ENCODE measurements at places on chromosomes 16 and 17. TPM values are rescaled to one million over a fixed set of nuclear protein-coding genes. Genes with fewer than 3 reads are reported as not detected.
A peak's percentile ranks its signal among the peaks of the same experiment; 100 is the strongest.

GRCh38 chr16:56279132-56279531 is 87.8 kb downstream of the GNAO1 start:
- no peak overlapping the region for H3K27ac ChIP-seq
- peak overlapping the region; percentile 81 for H3K4me3 ChIP-seq
- no peaks in the 10 kb centered on the region for H3K36me3 ChIP-seq

- no peak overlapping the region for H3K27ac ChIP-seq
- no peaks in the 10 kb centered on the region for H3K4me1 ChIP-seq
- H3K4me3 ChIP-seq: no peak overlapping the region
- H3K27me3 ChIP-seq: no peaks in the 10 kb centered on the region
- DNase-seq: no peak
Observed at GRCh38 chr17:28849281-28849680, 5.5 kb upstream of the ERAL1 start.

GRCh38 chr17:66722341-66722740 is 112.6 kb upstream of the CACNG5 start:
- DNase-seq: no peak
- no peaks in the 10 kb centered on the region for H3K36me3 ChIP-seq
- peaks cover 9% of the 10 kb centered on the region for H3K4me1 ChIP-seq
- H3K27ac ChIP-seq: no peak overlapping the region
- H3K4me3 ChIP-seq: no peak overlapping the region

DNA sequence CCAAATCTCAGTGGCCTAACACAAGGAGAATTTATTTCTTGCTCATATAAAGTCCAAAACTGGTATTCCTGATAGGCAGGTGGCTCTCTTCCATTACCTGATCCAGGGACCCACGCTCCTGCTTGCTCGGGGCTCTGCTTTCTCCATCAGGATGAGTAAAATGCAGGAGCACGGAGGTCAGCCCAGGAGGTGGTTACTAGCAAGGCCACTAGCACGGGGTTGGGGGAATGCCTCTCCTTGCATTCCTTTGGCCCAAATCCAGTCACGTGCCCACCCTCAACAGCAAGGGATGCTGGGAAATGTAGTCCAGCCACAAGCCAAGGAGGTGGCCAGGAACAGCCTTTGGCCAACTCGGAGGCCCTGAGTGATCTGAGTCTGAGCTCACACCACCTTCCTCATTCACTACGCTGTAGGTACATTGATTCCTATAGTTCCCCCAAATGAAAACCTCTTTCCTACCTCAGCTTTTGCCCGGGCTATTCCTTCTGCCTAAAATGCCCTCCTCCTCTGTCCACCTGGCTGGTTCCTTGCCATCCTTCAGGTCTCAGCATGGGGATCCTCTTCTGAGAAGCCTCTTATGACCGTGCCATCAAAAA is 38.3 kb upstream of the HAPSTR1 start:
- no peak overlapping the region for H3K4me3 ChIP-seq
- H3K27me3 ChIP-seq: peaks cover 5% of the 10 kb centered on the region
- peaks cover 1% of the 10 kb centered on the region for H3K4me1 ChIP-seq
- H3K36me3 ChIP-seq: no peaks in the 10 kb centered on the region
- DNase-seq: no peak
- no peak overlapping the region for H3K27ac ChIP-seq

DNA sequence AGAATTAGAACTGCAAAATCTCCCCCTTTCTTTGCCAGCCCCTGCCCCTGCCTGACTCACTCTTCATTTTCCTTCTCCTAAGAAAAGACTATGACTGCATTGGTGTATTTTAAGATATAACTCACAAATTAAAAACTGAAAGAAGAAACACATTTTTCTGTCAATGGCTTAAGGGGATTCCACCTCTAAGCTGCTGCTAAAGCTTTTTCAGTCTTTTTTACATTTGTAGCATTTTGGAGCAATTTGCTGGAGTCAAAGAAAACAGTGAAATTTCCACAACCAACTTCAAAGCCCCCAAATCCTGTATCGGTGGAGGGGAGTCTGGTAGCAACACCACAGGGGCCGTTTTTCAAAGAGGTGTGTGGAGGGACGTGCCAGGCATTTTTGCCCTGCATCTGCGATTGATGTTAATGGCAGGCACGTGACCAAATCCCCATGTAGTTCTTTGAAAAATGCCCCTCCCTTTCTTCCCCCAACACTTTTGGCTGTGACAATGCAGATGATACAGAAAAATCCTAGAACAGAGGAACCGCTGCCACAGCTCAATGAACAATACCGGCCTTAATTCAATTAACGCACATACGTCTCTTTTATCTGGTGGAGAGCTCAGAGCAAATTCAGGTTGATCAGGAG is 28.5 kb downstream of the MAF start:
- no peaks in the 10 kb centered on the region for H3K4me1 ChIP-seq
- DNase-seq: no peak
- no peak overlapping the region for H3K4me3 ChIP-seq
- H3K36me3 ChIP-seq: no peaks in the 10 kb centered on the region
- H3K27ac ChIP-seq: no peak overlapping the region

DNA sequence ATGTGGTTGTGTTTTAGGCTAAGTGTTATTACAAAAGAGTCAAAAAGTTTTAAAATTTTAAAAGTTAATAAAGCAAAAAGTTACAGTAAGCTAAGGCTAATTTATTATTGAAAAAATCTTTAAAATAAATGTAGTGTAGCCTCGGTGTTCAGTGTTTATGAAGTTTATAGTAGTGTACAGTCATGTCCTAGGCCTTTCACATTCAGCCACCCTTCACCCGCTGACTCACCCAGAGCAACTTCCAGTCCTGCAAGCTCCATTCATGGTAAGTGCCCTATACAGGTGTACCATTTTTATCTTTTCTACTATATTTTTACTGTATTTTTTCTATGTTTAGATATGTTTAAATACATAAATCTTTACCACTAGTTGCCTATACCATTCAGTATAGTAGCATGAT is 98.5 kb upstream of the RPRML start:
- no peak overlapping the region for H3K27ac ChIP-seq
- no peak overlapping the region for H3K4me3 ChIP-seq
- H3K36me3 ChIP-seq: peaks cover 8% of the 10 kb centered on the region
- no peak for DNase-seq
- H3K27me3 ChIP-seq: no peaks in the 10 kb centered on the region

DNA sequence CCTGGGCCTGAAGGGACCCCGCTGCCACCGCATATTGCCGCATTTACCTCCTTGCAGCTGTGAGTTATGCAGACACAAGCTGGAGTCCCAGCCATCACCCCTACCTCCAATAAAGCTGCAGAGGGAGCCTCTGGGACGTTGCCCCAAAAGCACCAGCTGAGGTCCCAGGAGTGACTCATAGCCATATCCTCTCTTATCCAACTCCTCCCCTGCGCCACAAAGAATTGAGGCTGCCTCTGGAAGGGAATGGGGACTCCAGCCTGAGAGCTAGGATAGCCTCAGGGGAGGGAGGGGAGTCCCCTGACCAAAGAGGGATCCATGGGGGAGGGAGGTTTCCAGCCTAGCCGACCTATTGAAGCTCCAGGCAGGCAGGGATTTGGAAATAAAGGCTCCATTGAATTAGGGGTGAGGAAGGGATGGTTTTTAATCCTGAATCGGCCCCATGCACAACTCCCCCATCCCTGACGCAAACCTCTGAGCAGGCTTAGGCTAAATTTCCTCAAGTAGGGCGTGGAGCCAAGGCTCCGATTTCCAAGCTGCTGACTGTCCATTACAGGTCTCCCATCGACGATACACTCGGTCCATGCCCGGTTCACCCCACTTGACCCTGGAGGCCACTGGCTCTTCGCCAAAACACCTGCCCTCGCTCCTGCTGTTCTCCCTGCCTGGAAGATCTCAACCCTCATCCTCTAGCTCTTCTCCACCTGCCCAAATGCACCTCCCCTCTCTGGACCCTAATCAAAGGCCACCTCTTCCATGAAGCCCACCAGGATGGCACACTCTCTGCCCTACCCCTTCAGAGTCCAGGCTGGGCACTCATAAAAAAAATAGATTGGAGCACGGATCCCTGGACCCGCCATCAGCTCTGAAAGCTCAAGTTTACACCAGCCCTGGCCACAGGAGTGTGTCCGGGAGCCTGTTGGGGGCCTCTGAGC is 27.5 kb downstream of the PIMREG start:
- H3K4me1 ChIP-seq: peaks cover 4% of the 10 kb centered on the region
- DNase-seq: no peak
- H3K27ac ChIP-seq: no peak overlapping the region
- no peaks in the 10 kb centered on the region for H3K27me3 ChIP-seq

GRCh38 chr17:80095844-80096475 is 5.4 kb upstream of the GAA start:
- H3K4me1 ChIP-seq: peaks cover 16% of the 10 kb centered on the region
- H3K27me3 ChIP-seq: no peaks in the 10 kb centered on the region
- H3K27ac ChIP-seq: no peak overlapping the region
- H3K4me3 ChIP-seq: no peak overlapping the region

DNA sequence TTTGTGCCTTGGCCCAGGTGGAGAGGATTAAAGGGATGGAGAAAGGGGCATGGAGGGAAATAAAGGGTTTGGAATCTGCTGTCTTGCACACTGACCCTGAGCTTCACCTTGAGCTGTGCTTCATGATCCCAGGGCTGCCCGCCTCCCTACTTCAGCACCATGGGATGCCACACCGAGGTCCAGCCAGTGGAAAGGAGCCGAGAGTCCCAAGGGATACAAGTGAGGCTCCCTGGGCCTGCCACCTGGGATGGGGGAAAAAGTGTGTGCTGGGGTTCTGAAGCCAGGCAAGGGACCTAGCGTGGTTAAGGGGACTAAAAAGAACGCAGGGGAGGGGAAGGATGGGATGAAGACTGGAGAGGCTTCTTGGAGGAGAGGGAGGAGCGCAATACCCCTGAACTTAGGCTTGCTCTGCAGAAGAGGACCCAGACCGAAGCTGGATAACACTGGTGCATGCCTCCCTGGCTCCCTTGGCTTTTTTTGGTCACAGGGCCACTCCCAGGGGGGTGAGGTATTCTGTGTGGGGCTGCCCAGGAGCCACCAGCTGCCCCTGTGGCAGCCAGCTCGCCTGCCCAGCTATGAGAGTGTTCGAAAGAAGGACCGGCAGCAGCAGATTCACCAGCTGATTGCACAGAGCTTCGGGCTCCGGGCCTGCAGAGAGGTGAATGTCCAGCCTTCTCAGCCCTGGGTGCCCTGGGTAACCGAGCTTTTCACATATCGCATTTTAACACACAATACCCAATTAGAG is 7.2 kb downstream of the MRPL27 start:
- peaks cover 11% of the 10 kb centered on the region for H3K4me1 ChIP-seq
- H3K27ac ChIP-seq: no peak overlapping the region
- H3K27me3 ChIP-seq: no peaks in the 10 kb centered on the region
- peaks cover 10% of the 10 kb centered on the region for H3K36me3 ChIP-seq

DNA sequence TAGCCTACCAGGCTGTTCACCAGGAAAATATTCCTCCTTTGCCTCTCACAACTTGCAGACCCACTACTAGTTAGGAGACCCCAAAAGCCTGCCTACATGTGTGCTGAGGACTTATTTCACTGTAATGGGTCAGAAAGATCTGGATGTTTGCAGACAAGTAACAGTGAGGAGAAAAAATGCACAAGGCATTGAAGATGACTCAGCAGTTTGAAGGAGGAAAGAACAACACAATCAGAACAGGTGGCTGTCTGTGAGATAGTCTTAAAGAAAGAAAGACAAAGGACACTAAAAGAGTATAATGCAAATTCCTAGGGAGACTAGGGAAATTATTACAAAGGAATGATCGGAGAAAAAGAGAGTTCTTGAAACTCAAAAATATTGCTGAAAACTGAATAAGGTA is 69.0 kb downstream of the ANKFN1 start:
- no peak overlapping the region for H3K27ac ChIP-seq
- DNase-seq: no peak
- H3K36me3 ChIP-seq: no peaks in the 10 kb centered on the region
- no peaks in the 10 kb centered on the region for H3K4me1 ChIP-seq
- no peak overlapping the region for H3K4me3 ChIP-seq

- H3K4me1 ChIP-seq: no peaks in the 10 kb centered on the region
- H3K36me3 ChIP-seq: no peaks in the 10 kb centered on the region
- no peak overlapping the region for H3K27ac ChIP-seq
- no peaks in the 10 kb centered on the region for H3K27me3 ChIP-seq
- DNase-seq: no peak
- no peak overlapping the region for H3K4me3 ChIP-seq
Observed at GRCh38 chr16:2897110-2897509, 14.1 kb downstream of the FLYWCH2 start.

DNA sequence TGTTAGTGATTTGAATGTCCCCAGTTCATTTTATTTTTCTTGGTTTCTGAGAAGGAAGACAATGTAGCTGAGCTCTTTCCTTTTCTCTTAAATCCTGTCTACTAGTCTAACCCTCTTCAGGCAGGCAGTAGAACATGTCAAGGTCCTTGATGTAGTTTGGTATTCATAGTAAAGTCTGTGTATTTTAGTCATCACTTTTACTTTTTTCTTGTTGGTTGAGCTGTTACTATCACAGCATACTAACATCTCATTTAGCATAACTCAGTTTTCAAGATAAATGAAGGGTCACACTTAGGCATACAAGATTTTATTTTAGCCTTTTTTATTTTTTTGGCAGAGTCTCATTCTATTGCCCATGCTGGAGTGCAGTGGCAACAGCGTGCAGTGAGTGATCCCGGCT is 70.5 kb downstream of the KPNA2 start:
- no peak overlapping the region for H3K4me3 ChIP-seq
- H3K27ac ChIP-seq: peak overlapping the region; percentile 14
- H3K4me1 ChIP-seq: peaks cover 52% of the 10 kb centered on the region
- no peaks in the 10 kb centered on the region for H3K27me3 ChIP-seq
- peaks cover 20% of the 10 kb centered on the region for H3K36me3 ChIP-seq
- no peak for DNase-seq

GRCh38 chr17:36816214-36816906 is 120.9 kb upstream of the LHX1 start:
- H3K27ac ChIP-seq: no peak overlapping the region

DNA sequence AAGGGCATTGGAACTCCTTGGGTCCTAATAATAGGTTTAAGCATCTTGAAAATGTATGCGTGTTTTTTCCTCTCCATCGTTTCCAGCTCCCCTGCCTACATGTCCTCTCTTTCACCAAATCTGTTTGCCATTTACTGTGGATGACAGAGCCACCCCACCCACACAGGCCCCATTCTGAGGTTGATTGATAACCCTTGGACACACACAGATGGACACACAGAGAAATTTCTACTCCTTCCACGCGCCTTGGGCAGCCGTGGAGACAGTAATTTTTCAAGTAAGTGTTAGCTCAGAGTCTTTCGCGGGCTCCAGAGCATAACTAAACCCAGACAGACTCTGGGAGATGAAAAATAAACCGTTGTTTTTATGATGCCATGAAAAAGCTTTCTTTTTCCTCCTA is 103.3 kb upstream of the NLRP1 start:
- H3K27me3 ChIP-seq: peaks cover 18% of the 10 kb centered on the region
- no peak overlapping the region for H3K27ac ChIP-seq
- no peak overlapping the region for H3K4me3 ChIP-seq
- no peak for DNase-seq

GRCh38 chr17:77279448-77280303 is 138.9 kb downstream of the SEC14L1 start:
- H3K27ac ChIP-seq: no peak overlapping the region
- H3K4me3 ChIP-seq: peak overlapping the region; percentile 43
- no peaks in the 10 kb centered on the region for H3K36me3 ChIP-seq
- H3K27me3 ChIP-seq: peaks cover 8% of the 10 kb centered on the region
- H3K4me1 ChIP-seq: peaks cover 19% of the 10 kb centered on the region

The VTN gene
- total RNA-seq: not detected

The METTL22 gene
- 49.6 TPM for total RNA-seq

The KATNIP gene
- total RNA-seq: 17.0 TPM

The TTLL6 gene
- total RNA-seq: not detected

The MT1E gene
- total RNA-seq: 1.6 TPM

The CDH5 gene
- not detected for total RNA-seq

The UTS2R gene
- not detected for total RNA-seq

All from naive thymus-derived CD8-positive, alpha-beta T cell (primary cell).